ENCODE measurements at places on chromosomes 11 and 22.

DNA sequence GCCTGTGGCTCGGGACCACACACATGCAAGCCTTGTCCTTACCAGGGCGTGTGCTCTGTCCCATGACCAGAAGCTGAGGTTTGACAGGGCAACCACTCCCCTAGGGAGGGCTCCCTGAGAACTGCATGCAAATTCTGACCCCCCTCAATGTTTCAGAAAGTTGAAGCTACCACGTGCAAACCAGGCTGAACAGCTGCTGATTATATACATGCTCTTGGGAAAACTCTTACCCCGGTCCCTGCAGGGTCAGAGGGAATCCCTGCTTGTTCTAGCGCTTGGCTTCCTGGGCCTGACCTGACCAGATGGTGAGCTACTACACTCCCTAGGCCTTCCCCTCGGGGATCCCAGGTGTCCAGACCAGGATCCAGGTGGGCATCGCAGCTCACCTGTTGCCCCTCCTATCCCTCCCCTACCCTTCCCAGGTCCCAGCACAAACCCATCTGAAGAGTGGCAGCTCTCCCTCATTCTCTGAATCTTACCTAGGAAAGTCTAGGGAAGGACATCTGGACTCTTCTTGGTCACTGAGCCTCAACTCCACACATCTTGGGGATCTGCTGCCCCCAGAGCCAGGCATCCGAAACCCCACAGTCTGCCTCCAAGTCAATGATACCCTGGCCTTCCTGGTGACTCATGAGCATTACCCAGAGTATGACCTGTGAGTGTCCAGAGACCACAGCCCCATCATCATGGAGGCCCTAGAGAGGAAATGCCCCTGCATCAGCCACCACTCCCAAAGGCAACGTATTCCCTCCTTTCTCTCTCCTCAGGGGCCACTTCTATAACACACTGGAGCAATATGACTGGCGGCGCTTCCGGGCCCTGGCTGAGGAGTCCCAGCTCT, 61.5 kb downstream of the BTG4 start:
- DNase-seq, result no peak

GRCh38 chr11:83157594-83158356, 844 bp downstream of the PCF11 start:
- no peak for DNase-seq

GRCh38 chr22:17537155-17537554, 26.1 kb upstream of the SLC25A18 start:
- DNase-seq, result no peak

DNA sequence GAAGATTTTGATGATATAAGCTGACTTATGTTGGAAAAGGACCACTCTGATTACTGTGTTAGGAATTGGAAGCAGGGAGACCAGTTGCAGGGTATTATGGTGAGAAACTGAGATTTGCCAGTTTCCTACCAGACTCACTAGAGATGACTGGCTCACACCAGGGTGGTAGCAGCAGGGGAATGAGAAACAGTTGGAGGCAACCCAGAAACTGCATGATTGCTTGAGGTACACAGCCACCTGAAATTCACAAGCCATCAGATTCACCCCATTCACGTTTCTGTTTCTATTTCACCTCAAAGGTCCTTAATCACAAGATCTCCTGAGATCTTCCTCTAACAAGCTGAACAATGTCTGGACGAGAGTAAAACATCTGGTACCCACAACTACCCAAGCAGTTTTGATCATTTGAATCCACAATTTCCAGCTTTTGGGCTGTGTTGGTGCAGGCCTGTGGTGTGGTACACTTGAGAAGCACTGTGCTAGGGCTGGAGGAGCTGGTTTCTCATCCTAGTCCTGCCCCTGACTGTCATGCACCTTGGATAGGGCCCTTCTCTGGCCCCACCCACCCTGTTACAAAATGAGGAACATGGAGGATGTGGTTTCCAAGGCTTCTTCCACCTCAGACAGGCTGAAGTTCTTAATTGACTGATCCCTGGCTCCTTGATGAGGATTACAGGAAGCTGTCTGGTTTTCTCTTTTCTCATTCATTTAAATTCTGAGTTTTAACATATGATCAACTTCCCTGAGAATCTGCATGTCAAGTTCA, 233.4 kb downstream of the INSC start:
- DNase-seq, result no peak

DNA sequence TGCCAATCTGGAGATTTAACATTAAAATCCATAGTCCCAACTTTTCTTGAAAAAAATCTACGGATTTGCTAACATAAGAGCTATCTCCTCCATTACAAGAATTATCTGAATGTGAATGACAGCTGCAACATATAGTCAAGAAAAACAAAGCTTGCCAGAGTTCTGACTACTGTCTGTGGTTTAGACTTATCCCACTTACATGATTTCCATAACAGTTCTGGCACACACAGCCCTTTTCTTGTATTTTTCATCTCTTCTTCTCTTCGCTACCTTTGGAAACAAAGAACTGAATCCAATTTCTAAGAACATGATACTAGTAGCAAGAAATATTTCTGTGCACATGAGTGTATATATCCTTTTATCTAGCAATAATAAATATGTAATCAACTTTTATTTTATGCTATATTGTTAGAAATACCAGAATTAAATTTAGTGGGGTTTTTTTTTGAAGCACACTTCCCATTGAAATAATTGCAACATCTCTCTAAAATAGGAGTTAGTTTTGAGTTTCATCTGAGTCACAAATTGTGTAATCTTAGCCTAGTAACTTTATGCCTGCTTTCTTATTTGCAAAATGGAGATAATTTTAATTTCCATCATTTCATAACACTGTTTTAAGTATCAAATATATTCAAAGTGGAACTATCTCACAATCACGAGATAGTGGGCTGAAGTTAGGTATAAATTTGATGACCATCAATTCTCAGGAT, 1217.6 kb downstream of the JRKL start:
- DNase-seq, result no peak

DNA sequence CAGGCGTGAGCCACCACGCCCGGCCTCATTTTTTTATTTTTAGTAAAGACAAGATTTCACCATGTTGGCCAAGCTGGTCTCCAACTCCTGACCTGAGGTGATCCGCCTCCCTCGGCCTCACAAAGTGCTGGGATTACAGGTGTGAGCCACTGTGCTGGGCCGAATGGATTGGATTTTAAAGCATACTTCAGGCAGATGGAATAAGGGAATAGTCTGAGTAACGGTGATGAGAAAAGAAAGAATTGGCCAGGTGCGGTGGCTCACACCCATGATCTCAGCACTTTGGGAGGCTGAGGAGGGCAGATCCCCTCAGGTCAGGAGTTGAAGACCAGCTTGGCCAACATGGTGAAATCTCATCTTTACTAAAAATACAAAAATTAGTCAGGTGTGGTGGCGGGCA, 2.1 kb upstream of the CBL start:
- DNase-seq, result no peak

Measured in RWPE2 (cell line).